ENCODE measurements at places on chromosomes 1 and 21.

DNA sequence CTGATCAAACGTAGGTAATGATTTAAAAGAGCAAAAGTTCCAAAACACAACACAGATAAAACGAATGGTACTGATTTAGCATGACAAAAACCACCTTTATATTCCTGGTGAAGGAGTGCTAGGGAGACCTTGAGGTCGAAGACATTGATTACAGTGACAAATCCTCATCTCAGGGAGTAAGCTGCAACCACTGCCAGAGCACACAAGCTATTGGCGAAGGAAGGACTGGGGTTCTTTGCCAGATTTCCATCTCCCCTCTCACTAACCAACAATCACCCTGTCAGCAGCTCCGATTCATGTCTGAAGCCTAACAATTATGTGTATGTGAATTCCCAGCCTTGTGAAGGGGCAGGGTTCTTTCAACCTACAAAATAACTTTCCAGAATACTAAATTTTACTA lies 40.2 kb upstream of the DMRTB1 start:
- no peak for DNase-seq

DNA sequence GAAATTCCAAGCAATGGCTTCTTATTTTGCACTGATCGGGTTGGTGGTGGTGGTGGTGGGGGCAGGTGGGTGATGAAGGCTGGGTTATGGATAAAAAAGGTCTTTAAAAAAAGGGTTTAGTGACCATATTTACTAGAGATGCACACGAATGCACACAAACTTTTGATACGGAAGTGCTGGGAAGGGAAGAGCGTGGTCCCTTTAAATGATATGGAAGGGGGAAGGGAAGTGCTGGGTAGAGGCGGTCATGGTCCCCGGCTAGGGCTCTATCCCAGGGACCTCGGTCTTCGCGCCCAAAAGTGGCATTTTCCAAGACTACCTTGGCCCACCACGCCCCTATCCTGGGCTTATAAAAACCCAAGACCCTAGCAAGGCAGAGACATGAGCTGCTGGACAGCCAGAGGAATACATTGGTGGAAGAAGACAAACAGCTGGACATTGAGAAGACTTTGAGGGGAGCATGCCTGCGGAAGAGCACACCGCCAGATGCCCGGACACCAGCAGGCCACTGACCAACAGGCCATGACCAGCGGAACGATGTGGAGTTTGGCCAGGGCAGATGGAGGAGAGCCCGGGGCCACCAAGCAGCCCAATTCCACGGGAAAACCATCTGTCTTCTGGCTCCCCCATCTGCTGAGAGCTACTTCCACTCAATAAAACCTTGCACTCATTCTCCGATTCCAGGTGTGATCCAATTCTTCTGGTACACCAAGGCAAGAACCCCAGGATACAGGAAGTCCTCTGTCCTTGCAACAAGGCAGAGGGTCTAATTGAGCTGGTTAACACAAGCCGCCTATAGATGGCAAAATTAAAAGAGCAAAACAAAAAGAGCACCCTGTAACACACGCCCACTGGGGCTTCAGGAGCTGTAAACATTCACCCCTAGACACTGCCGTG lies 1720.2 kb downstream of the MRPL39 start:
- no peak for DNase-seq

DNA sequence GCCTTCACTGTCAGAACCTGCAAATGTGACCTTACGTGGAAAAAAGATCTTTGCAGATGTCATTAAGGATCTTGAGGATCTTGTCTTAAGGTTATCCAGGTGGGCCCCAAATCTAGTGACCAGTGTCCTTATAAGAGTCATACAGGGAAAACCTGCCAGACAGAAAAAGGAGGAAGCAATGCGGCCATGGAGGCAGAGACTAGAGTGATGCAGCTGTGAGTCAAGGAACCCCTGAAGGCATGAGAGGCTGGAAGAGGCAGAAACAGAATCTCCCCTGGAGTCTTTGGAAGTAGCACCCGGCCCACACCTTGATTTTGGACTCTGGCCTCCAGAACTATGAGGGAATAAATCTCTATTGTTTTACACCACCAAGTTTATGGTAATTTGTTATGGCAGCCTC lies 36.5 kb upstream of the DNASE2B start:
- DNase-seq: no peak

DNA sequence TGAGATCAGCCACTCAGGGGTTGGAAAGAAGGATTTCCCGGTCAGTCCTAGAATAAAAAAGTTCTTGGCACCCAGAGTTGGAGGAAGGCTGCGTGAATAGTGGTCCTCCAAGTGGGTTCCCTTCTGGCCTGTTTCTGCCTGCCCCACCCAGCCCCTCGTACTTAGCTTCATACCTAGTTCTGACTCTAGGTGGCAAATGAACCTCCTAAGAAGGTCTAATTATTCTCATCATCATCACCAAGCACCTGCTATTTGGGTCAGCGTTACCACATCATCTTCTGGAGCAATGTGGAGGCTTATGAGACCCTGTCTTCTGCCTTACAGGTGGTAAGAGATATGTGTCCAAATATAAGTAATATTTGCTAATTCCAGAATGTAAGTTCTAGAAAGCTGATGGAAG lies 35.9 kb upstream of the NFASC start:
- DNase-seq: no peak

DNA sequence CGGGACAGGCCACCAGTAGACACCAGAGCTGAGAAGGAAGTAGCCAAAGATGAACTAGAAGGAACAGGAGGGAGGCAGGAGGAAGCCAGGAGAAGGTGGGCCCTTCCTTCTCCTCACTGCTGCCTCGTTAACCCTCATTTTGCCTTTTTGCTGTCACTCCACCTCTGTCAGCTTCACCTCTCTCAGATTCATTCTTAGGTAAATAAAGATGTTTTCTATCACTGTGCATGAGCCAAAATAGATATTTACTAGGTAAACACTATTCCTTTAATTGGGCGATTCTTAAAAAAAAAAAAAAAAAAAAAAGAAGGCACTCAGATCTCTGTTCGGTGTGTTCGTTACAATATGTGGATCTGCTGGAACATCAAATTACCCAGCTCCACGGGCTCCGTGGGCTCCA lies 112.3 kb downstream of the GLUL start:
- no peak for DNase-seq

DNA sequence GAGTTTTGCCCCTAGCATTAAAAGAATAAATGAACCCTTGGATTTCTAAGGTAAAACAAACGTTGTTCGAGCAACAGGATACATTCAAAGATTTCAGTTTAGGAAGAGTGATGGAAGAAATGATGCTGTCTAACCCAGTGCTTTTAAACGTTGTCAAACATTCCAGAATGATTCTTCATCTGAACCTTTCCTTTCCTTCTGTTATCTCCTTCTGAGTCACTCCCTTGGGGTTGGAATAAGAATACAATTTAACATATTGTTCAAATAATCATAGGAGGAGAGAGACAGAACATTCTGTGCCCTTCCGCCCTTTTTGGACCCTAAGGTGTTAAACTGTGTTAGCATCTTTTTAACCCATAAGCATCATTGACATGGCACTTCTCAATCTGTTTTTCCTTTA lies 61.1 kb upstream of the RCOR3 start:
- DNase-seq: no peak

DNA sequence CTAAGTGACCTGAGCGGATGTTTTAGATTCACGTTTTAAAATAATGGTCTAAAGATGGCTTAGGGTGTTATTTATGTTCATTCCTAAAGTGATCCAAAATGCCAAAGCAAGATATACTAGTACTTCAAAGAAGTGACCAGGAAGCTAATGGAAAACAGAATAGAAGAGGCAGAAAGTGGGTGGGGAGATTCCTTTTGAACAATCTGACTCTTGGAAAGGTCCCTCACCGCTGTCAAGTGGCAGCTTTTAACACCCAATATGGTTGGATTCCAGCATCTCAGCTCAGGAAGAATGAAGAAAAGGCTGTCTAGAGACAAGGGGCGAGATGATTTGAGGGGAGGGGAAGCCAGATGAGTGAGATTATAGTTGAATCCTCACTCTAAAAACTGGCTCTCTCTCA lies 90.3 kb downstream of the SCMH1 start:
- DNase-seq: no peak

GRCh38 chr21:29182691-29183092 lies 52.2 kb downstream of the MAP3K7CL start:
- DNase-seq: no peak

DNA sequence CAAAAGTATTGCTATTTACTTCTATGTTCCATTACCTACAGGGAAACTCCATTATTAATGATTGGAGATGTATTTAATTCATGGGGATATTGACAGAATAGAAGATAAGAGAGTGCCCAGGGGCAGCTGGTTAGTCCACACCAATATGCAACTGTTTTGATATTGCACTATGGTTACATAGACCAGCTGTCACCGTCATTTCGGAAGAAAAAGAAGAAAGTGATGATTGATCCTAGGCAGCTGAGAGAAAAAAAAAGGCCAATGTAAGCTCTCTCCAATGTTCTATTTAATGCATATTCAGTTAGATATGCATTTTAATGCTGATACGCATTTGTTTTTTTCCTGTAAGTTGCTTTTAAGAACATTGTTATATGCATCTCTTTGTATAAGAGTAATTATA lies 1367.2 kb downstream of the KCNT2 start:
- no peak for DNase-seq

DNA sequence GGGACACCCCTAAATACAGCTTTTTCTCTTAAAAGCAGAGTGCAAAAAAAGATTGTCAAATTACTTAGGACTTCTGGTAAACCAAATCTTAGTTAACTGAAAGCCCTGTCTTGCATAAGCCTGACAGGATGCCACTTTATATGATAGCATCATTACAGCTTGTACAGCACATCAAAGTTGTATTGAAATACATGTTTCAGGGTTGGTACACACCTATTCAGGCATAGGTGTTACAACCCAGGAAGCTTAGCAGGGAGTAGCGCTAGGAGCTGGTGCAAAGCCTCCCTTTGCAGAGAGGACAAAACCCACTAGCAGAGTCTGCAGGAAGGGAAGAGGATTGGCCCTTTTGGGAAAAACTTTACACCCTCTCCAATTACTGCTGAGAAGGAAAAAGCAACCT lies 258.9 kb upstream of the SGIP1 start:
- DNase-seq: no peak

DNA sequence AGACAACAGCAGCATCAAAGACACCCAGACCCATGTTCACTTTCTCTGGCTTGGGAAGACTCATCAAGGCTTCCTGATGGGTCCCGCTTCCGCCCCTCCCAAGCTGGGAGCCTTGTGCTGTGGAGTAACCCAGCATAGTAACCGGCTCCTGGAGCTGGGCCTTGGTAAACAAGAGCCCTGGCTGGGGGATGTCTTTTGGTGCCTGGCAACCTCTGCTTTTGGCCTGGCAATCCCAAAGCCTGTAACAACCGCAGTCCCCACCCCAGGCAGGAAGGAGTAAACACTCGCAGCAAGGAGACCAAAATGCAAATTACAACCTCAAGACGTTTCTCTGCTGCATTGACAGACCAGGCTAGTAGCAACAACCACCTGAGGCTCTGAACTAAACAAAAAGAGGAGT lies 16.9 kb upstream of the THRAP3 start:
- DNase-seq: no peak

- peak; percentile 19 for DNase-seq
These were observed 10.6 kb downstream of the CDC14A start for GRCh38 chr1:100362821-100363466.

DNA sequence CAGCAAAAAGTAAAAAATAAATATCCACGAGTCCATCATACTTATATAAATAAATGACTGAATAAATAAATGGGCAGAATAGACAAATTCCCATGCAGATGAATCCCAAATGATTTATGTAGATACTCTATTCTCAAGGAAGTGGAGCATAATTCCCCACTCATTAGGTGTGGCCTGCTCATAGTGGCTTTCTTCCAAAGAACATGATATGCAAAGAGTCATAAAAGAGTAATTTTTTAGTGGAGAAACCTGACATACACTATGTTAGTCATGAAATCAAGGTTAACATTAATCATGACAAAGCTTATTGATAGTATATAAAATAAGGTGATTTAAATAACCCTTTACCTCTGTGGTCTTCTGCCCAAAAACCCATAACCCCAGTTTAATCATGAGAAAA lies 298.9 kb downstream of the DPYD start:
- no peak for DNase-seq

GRCh38 chr1:106793651-106794050 lies 262.8 kb upstream of the PRMT6 start:
- DNase-seq: no peak

- DNase-seq: no peak
These were observed 199.3 kb upstream of the ZC3H12A start for GRCh38 chr1:37274938-37275631.

- DNase-seq: no peak
These were observed 5.0 kb downstream of the SLC25A44 start for GRCh38 chr1:156198831-156199349.

DNA sequence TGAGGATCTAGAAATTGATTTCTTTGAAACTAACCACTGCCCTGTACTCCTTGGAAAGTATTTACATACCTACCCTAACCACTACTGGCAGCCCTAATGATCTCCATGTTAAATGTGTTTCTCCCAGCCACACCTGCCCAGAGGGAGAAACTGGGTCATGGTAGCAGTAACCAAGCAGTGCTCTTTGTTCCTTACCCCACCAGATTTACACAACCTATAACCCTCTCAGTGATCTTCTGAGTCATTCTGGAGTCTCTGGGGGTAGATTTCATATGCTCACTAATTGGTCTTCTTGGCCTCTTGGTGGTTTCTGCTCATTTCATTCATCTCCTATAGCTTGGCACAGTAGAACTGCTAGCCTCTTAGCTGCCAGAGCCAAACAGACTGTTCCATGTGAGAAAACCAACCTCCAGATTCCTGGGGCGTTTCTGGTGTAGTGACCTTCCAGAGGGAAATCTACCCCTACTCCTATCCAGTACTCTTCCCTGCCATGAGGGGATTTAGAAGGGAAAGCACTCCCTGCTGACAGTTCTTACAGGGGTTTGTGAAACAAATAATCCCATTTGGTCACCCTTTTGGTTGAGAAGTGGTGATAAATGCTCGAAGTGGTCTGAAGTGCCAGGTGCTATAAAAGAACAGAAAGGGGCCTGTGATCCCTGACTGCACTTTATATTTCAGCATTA lies 36.2 kb upstream of the LRIG2 start:
- DNase-seq: peak; percentile 34

DNA sequence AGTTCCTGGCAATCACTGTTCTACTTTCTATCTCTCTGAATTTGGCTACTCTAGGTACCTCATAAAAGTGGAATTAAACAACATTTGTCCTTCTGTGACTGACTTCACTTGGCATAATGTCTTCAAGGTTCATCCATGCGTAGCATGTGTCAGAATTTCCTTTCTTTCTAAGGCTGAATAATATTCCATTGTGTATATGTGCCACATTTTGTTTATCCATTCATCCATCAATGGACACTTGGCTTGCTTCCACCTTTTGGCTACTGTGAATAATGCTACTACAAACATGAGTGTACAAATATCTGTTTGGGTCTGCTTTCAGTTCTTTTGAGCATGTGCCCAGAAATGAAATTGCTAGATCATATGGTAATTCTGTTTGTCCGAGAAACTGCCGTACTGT lies 14.7 kb downstream of the CACHD1 start:
- no peak for DNase-seq

DNA sequence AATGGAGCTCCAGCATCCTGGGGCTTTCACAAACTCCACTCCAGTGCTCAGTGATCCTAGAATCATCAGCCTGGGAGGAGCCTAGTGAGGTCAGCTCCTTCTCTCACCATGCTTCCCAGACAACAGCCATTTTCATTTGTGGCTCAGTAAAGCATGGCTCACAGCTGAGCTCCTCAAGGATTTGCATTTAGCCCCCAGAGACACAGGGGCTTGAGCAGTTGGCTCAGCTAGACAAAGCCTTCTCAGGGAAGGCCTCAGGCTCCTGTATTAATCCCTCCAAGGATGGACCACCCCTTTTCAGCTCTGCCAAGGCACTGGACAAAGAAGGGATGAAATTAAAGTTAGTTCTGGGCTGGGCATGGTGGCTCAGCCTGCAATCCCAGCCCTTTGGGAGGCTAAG lies 39.5 kb downstream of the ERI3 start:
- no peak for DNase-seq

GRCh38 chr1:42952303-42953001 lies 6.2 kb downstream of the SLC2A1 start:
- no peak for DNase-seq

Data from NB4 (cell line).